ENCODE measurements at places on chromosomes 2 and 18. TPM values are rescaled to one million over a fixed set of nuclear protein-coding genes. Genes with fewer than 3 reads are reported as not detected.

- no peak for DNase-seq
These were observed 559 bp downstream of the MYL12A start for GRCh38 chr18:3248062-3248657.

- no peak for DNase-seq
These were observed 312.4 kb upstream of the MC4R start for GRCh38 chr18:60684843-60685513.

DNA sequence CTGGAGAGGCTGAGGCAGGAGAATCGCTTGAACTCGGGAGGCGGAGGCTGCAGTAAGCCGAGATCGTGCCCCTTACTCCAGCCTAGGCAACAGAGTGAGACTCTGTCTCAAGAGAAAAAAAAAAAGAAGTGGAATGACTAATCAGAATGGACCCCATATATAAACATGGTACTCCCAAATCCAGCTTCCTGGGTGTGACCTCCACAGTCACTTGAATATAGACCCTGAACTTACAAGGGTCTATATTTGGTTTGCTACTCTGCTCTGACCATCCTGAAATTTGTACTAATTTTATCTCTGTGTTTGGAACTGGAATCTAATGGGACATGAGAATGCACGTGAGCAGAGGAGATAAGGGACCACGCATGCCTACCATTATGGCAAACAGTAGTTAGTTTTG is 275.0 kb downstream of the TNS1 start:
- DNase-seq = no peak

DOCK10 gene
- total RNA-seq = 6.0 TPM

GRCh38 chr2:239500574-239501550 is 100.0 kb upstream of the HDAC4 start:
- no peak for DNase-seq

GRCh38 chr2:32678825-32679224 is 51.0 kb downstream of the TTC27 start:
- DNase-seq = no peak

DNA sequence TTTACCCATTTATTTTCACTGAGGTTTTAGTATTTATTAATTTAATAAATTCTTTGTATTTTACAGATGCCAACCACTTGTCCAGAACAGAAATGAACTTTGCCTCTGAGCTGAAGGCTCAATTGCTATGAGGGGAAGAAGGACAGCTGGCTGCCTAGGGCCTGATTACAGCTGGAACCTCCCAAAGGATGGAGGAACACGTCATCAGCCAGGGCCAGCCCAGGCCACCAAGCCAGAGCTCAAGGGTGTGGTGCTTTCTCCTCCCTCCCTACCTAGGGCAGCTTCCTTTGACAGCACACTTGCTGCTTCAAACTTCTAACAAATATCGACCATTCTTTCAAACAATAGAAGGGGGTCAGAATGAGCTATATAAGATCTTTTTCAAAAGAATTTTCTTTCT is 19.7 kb upstream of the RIOK3 start:
- no peak for DNase-seq

DNA sequence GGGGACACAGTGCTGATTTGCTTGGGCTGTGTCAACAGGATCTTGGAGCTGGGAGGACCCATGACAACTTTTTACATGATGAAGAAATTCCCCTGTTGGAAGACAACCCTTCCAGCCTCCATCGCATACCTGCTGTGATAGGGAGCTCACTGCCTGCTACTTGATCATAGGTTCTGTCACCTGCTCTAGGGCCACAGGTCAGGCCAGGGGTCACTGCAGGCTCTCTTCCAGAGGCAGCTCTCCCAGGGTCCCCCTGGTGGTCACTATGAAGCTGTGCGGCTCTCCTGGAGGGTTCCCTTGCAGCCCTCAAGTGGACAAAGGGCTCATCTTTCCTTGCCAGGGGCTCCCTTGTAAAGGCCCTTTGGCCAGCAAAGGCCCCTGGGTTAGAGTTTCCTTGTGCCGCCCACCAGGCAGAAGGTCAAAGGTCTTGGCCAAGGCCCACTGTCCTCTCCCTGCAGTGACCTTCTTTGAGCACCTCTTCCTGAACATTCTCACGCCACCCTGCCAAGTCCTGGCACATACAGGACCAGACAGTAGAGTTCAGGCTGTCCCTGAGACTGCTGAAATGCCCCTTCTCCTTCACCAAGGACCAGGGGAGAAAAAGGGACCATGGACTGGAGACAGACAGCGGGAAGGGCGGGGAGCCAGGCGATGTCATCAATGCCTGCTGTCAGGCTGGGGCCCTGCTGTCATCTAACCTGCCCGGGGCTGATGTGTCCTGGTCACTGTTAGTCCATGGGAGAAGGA is 345.1 kb downstream of the DYSF start:
- DNase-seq = peak; percentile 73
